MM.1S (cell line): ENCODE measurements at places on chromosomes 1 and 21.
A peak's percentile ranks its signal among the peaks of the same experiment; 100 is the strongest.

- no peak overlapping the region for H3K4me3 ChIP-seq
- H3K4me1 ChIP-seq = peaks cover 10% of the 10 kb centered on the region
- DNase-seq = no peak
- H3K36me3 ChIP-seq = no peaks in the 10 kb centered on the region
Observed at GRCh38 chr1:223859058-223859457, 13.3 kb upstream of the TP53BP2 start.

GRCh38 chr1:203554071-203554470, 60.1 kb downstream of the OPTC start:
- no peaks in the 10 kb centered on the region for H3K36me3 ChIP-seq
- no peaks in the 10 kb centered on the region for H3K27me3 ChIP-seq
- H3K4me1 ChIP-seq = no peaks in the 10 kb centered on the region

- no peaks in the 10 kb centered on the region for H3K36me3 ChIP-seq
- H3K27me3 ChIP-seq = peaks cover 77% of the 10 kb centered on the region
- no peak for DNase-seq
- H3K4me1 ChIP-seq = no peaks in the 10 kb centered on the region
- no peak overlapping the region for H3K4me3 ChIP-seq
- H3K27ac ChIP-seq = no peak overlapping the region
Observed at GRCh38 chr1:1203561-1204424, 2.6 kb downstream of the TNFRSF18 start.

DNA sequence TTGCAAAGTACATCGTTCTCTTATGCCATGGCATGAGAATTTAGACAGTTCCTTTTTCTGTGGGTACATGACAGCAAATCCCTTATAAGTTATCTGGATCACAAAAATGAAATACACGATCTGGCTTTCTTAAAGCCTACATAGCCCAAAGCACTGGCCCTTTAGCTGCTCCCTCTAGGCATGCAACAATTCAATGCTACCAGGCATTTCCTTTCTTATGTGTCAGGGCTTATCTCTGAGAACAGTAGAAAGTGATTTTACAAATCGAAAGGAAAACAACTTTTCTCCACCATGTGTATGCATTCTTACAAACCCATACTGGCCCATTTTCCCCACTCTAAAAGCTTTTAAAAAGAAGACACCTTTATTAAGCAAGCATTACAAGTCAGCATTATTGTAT, 139.7 kb downstream of the GRIK1 start:
- no peaks in the 10 kb centered on the region for H3K36me3 ChIP-seq
- no peaks in the 10 kb centered on the region for H3K27me3 ChIP-seq
- no peaks in the 10 kb centered on the region for H3K4me1 ChIP-seq

DNA sequence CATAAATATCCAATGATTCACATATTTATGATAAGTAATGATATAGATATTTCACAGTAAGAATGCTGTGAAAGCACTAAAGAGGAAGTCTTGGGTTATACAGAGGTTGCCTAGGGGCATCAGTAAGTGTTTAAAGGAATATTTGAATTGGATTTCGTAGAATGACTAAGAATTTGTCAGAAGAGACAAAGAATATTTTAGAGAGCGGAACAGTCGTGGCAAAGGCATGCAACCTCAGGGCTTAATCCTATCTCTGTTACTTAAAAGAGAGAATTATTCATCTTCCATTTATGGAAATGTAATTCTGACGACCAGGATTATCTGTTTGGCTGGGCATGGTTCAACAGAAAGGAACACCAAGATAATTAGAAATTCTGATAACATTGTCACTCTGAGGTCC, 171.9 kb upstream of the NR5A2 start:
- DNase-seq = no peak
- no peak overlapping the region for H3K27ac ChIP-seq
- no peaks in the 10 kb centered on the region for H3K27me3 ChIP-seq
- H3K4me1 ChIP-seq = no peaks in the 10 kb centered on the region
- no peak overlapping the region for H3K4me3 ChIP-seq

GRCh38 chr1:94416901-94417727, 1.1 kb upstream of the ABCD3 start:
- H3K4me1 ChIP-seq = no peaks in the 10 kb centered on the region
- H3K27ac ChIP-seq = peak overlapping the region; percentile 52; the same call in 1 of the 2 replicates
- peak overlapping the region; percentile 75 for H3K4me3 ChIP-seq
- no peaks in the 10 kb centered on the region for H3K36me3 ChIP-seq
- DNase-seq = no peak

DNA sequence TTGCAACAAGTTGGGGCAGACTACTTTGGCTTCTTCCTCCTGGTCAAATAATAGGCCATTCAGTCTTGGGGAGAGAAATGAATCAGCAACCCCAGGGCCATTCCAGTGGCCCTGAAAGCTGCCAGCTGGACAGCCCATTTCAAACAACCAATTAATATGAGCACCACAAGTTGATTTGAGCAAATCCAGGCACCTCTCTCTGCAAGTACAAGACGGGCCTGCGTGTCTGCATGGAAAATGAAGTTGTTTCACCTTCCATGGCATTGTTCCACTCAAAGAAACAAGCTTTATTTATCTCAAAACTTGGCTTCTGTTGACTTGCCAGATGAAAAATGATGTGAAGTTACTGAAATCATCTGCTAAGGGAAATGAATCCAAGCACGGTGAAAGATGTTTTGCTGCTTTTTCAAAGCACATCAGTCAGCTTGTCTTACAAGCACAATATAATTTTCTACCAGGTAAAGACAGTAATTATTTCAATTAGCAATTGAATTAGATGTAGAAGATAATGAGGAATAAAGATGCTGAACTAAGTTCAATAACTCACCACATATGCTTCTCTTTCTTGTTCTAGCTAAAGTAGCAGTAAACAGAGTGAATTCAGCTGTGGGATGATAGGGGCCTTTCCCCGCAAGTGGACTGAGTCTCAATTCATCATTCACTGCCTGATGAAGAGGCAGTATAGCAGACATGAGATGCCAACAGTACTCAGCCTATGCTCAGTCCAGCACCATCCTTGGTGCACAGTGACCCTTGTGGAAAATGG, 95.2 kb upstream of the SSX2IP start:
- no peak overlapping the region for H3K27ac ChIP-seq
- H3K27me3 ChIP-seq = no peaks in the 10 kb centered on the region
- no peaks in the 10 kb centered on the region for H3K4me1 ChIP-seq
- no peak overlapping the region for H3K4me3 ChIP-seq
- no peaks in the 10 kb centered on the region for H3K36me3 ChIP-seq

DNA sequence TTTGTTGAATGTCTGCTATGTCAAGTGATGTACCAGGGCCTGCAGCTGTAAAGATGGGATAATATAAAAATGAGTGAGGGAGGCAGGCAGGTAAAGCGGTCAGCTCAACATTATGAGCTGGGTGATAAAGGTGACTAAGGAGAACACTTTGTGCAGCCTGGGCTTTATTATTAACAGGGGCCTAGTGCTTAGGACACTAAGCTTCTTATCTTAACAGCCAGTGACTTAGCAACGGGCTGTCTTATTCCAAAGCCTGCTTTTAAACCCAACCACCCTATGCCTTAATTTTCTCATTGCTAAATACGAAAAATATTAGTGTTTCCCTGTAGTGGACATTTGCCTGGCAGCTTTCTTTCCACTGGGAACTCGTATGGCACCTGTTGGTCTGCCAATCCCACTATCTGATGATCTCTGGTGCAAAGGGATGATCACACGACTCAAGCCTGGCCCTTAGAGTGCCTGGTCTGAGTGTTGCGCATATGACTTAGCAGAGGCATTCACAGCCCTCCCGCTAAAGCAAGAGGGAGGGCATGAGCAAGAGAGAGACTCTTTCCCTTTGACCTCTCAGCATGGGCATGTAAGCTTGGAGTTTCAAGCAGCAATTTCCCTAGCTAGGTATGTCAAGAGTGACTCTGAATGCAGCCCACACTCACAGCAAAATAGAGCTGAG, 98.6 kb upstream of the PAPPA2 start:
- H3K27ac ChIP-seq = no peak overlapping the region
- DNase-seq = no peak
- H3K4me1 ChIP-seq = no peaks in the 10 kb centered on the region
- H3K4me3 ChIP-seq = no peak overlapping the region
- H3K27me3 ChIP-seq = no peaks in the 10 kb centered on the region
- no peaks in the 10 kb centered on the region for H3K36me3 ChIP-seq

- no peaks in the 10 kb centered on the region for H3K36me3 ChIP-seq
- peak overlapping the region; percentile 78; the same call in 1 of the 2 replicates for H3K27ac ChIP-seq
- H3K4me3 ChIP-seq = peak overlapping the region; percentile 93
- peak; percentile 37 for DNase-seq
- peaks cover 8% of the 10 kb centered on the region for H3K4me1 ChIP-seq
Observed at GRCh38 chr1:52032124-52032784, 1.4 kb downstream of the KTI12 start.

GRCh38 chr1:28917757-28918118, 3.4 kb downstream of the EPB41 start:
- H3K27ac ChIP-seq = no peak overlapping the region
- H3K4me3 ChIP-seq = no peak overlapping the region
- H3K36me3 ChIP-seq = no peaks in the 10 kb centered on the region
- H3K27me3 ChIP-seq = no peaks in the 10 kb centered on the region

- DNase-seq = no peak
- H3K4me1 ChIP-seq = no peaks in the 10 kb centered on the region
- H3K36me3 ChIP-seq = no peaks in the 10 kb centered on the region
Observed at GRCh38 chr1:38962560-38962959, 20.9 kb upstream of the RHBDL2 start.

DNA sequence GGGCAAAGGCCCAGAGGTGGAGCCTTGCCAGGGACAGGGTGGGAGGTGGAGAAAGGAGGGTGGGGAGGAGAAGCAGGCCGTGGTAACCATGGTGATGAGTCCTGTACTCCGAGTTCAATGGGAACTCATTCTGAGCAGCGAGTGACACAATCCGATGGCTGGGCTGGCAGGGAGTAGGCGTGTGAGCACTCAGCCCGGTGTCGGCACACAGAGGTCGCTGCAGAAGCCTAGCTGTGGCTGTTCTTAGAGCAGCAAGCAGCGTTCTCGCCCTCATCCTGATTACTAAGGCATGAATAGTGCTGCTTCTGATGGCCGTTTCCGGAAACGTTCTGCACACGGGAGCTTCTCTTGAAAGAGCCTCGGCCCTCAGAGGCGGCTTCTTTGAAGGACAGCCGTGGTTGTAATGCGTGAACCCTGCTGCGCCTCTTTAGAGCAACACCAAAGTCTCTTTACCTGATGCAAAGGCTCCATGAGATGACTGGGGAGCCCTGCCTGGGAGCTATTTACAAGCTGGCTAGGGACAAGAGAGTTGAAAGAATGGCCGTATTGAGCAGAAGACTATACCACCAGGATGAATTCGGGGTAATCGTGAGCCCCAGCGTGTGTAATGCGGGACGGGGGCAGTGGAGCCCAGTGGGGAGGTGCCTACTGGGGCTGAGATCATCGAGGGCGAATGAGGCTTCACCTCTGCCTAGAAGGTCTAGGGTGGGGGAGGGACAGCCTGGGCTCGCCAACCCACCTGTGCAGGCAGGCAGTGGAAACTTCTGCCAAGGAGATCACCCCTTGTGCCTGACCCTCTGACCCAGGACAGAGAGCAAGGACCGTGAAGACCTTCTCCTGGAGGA, 72.8 kb upstream of the PAX7 start:
- no peaks in the 10 kb centered on the region for H3K36me3 ChIP-seq
- peaks cover 92% of the 10 kb centered on the region for H3K27me3 ChIP-seq
- no peak overlapping the region for H3K4me3 ChIP-seq
- H3K4me1 ChIP-seq = no peaks in the 10 kb centered on the region
- no peak for DNase-seq

DNA sequence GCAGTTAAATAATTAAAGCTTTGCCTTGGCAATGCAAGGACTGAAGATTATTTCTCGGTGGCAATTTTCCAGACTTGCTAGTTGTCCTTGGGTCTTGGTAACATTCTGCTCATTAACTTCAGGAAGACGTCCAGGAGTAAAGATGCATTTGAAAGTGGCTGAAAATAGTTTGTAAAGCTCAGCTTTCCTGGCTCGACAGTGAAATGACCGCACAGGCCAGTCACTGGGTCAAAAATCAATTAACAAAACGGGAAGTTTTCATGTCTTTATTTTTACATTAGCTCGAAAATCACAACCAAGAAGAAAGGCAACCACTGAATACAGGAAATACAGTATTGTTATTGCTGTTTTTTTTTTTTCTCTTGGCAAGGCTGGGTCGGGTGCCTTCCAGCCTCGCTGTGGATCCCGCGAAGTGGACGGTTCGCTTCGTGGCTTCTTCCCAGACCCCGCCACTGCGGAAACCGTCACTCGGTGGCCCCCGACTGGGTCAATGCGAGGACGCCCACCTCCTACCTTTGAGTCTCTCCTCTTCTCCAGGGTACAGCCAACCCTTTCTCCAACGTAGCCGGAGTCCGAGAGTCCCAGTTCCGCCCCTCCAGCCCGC, 479 bp upstream of the SNX7 start:
- DNase-seq = no peak
- no peaks in the 10 kb centered on the region for H3K27me3 ChIP-seq
- no peaks in the 10 kb centered on the region for H3K4me1 ChIP-seq
- H3K27ac ChIP-seq = no peak overlapping the region
- no peak overlapping the region for H3K4me3 ChIP-seq

GRCh38 chr1:228063251-228064191, 19.0 kb upstream of the ARF1 start:
- no peak for DNase-seq
- no peak overlapping the region for H3K27ac ChIP-seq
- no peak overlapping the region for H3K4me3 ChIP-seq
- peaks cover 28% of the 10 kb centered on the region for H3K27me3 ChIP-seq
- no peaks in the 10 kb centered on the region for H3K36me3 ChIP-seq

DNA sequence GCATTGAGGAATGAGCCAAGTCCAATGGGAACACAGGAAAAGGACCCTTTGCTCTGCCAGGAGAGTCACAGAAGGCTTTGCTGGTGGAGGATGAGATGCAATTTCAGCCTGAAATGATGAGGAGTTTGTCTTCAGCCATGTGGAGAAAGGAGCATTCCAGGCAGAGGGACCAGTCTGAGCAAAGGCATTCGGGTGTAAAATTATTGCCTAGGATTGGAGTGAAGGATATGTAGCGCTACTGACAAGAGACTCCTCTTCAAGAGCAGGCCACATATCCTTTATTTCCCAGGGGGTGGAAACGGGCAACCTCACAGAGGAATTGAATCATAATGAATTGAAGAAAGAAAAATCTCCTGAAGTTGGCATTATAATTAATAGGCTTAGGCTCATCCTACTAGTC, 1.1 kb upstream of the CSF1 start:
- H3K36me3 ChIP-seq = no peaks in the 10 kb centered on the region
- H3K27me3 ChIP-seq = no peaks in the 10 kb centered on the region; the same call in none of the 2 replicates
- no peak for DNase-seq
- H3K4me3 ChIP-seq = no peak overlapping the region

- no peak overlapping the region for H3K4me3 ChIP-seq
- H3K27ac ChIP-seq = no peak overlapping the region
- no peak for DNase-seq
Observed at GRCh38 chr1:30087465-30087864, 635.9 kb downstream of the MATN1 start.

GRCh38 chr1:234737967-234738314, 128.0 kb upstream of the IRF2BP2 start:
- no peak for DNase-seq
- H3K4me3 ChIP-seq = no peak overlapping the region
- no peaks in the 10 kb centered on the region for H3K27me3 ChIP-seq
- no peaks in the 10 kb centered on the region for H3K36me3 ChIP-seq
- H3K27ac ChIP-seq = no peak overlapping the region

- DNase-seq = peak; percentile 93
- H3K27ac ChIP-seq = peak overlapping the region; percentile 35; the same call in 1 of the 2 replicates
- peaks cover 10% of the 10 kb centered on the region for H3K4me1 ChIP-seq
- peak overlapping the region; percentile 38 for H3K4me3 ChIP-seq
Observed at GRCh38 chr1:167599957-167600581, 30.0 kb upstream of the RCSD1 start.

- H3K27ac ChIP-seq = no peak overlapping the region
- H3K4me1 ChIP-seq = no peaks in the 10 kb centered on the region
- H3K27me3 ChIP-seq = no peaks in the 10 kb centered on the region
- H3K4me3 ChIP-seq = no peak overlapping the region
Observed at GRCh38 chr1:28123461-28123961, 35.1 kb upstream of the EYA3 start.

GRCh38 chr1:86828024-86828423, 85.9 kb downstream of the SELENOF start:
- H3K4me1 ChIP-seq = no peaks in the 10 kb centered on the region
- no peaks in the 10 kb centered on the region for H3K27me3 ChIP-seq
- no peak for DNase-seq
- H3K27ac ChIP-seq = no peak overlapping the region
- no peak overlapping the region for H3K4me3 ChIP-seq
